ENCODE measurements at places on chromosomes 1 and 21.

GRCh38 chr1:184419350-184420161 is 32.7 kb downstream of the C1orf21 start:
- DNase-seq = peak; percentile 14

- no peak for DNase-seq
These were observed 5.0 kb upstream of the CLCNKB start for GRCh38 chr1:16038620-16038912.

- no peak for DNase-seq
These were observed 18.9 kb downstream of the LDLRAP1 start for GRCh38 chr1:25562101-25562927.

- DNase-seq = no peak
These were observed 674 bp upstream of the ATXN7L2 start for GRCh38 chr1:109482791-109483671.

GRCh38 chr1:151501474-151501873 is 9.7 kb upstream of the CGN start:
- no peak for DNase-seq

DNA sequence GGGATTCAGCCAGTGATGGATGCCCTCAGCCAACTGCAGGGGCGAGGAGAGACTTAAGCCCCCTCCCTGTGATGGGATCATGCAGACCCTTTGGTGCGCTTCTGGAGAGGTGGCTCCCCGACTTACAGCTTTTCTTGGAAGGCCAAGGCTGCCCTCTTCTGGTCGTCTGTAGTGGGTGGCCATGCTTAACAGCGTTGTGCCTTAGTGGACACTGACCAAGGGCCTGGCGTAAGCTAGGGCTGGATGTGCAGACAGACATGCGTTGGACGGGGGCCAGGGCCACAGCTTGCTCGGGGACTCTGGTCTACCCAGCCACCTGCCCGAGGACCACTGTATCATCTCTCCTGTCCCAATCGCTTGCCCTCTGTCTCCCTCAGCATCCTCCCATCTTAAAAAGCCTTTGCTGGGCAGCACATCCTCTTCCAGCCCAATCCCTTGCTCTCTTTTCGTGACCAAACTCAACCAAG is 5.5 kb downstream of the AZIN2 start:
- peak; percentile 64 for DNase-seq

GRCh38 chr1:156901966-156902915 is 8.7 kb downstream of the PEAR1 start:
- no peak for DNase-seq

GRCh38 chr1:235663628-235664027 is 14.0 kb upstream of the GNG4 start:
- no peak for DNase-seq

DNA sequence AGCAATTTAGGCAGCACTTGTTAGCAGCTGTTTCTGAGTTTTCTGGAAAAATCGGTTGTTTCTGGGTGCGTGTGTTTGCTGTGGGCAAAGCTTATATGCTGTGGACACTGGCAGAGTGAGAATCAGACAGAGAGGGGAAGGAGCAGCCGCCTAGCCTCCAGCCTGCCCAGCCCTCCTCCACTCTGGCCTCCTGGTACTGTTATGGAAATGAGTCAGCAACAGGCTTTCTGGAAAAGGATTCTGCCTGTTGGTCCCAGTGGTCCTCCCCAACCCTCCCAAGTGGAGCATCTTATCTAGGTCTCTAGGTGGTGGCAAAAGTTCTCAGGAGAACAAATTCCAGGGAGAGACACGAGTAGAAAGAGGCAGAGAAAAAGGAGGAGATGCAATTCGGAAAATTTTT is 42.2 kb upstream of the GOLT1A start:
- peak; percentile 60 for DNase-seq

GRCh38 chr1:7281821-7282220 is 489.3 kb upstream of the VAMP3 start:
- DNase-seq = peak; percentile 78

DNA sequence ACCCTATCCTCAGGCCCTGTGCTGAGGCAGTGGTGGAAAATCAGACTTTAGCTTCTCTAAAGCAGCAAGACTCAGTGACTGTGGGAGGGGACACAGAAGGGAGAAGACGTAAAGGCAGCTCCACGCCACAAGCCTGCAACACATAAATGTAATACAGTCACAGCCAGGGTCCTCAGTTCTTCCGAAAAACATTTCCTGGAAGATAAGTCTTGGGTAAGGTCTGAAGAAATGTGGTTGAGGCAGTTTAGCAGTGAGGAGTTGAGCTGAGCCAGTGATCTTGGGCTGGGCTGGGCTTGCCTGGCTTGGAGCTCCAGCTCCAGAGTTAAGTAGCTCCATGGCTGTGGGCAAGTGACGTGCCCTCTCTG is 127.8 kb upstream of the ADAR start:
- no peak for DNase-seq

GRCh38 chr1:18239671-18240070 is 132.1 kb downstream of the IGSF21 start:
- no peak for DNase-seq

- no peak for DNase-seq
These were observed 174.1 kb upstream of the SGIP1 start for GRCh38 chr1:66359815-66360214.

DNA sequence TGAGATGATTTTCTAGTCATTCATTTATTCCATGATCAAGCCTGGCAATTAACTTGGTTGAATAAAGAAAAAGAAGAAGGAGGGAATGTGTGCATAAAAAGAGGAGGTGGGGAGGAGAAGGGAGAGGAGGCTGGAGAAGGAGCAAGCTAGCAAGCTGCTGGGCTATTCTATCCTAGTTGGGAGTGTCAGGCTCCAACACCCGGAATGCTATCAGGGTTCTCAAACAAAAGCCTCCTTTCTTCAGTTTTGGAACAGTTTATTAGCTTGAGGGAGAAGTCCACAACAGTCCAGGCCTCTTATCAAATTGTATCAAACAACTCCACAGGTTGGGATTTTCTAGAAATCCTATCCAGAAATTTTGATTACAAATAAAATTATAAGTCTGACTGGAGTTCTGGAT is 80.0 kb downstream of the BCAR3 start:
- no peak for DNase-seq

DNA sequence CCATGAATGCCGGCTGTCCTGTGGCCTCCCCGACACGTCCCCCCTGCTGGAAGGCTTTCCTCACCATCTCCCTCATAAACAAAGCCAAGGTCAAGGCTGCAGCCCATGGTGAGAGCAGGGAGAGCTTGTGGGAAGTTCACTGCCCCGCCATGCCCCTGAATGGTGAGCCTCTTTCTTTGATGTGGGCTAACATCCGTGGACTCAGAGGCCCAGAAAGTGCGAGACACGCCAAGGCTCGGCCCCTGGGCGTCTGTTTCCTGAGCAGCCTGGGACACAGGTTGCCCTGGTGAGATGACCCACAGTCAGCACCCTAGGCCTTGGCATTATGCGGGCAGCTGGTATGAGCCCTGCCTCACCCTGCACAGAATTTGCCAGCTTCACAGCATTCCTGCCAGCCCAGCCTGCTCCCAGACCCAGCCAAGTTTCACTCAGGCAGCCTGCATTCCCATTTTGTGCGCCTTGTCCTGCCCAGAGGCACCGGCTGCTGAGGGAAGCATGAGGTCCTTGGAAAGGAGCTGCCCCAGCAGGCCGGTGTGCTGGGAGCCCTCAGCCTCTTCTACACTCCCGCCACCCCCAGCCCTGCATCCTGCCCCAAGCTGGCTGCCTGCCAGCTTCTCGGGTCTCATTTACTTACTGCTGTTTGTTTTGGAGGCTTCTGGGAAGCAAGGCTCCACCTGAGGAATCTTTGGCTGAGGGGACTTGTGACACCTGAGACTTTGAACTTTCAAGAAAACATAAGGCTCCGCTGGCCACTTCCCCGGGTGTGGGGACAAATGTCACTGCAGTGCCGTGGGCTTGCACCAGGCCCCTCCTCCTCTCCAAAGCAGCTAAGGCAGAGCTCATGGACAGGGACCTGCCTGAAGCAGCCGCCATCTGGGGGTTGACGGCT is 31.9 kb downstream of the NEK2 start:
- DNase-seq = no peak

GRCh38 chr1:244758708-244759107 is 76.8 kb upstream of the COX20 start:
- DNase-seq = no peak

DNA sequence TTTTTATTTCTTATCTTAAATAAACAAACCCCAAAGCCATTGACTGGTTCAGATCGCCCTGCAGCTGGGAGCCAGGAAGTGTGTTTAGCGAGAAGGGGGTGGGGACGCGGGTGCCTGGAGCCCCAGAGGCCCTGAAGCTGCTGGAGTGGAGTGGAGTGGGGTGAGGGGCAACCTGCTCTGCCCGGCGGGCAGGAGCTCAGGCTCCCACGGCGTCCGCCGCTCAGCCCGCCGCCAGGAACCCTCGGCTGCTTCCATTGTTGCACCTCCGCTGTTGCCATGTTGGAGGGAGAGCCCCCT is 673 bp downstream of the PIK3C2B start:
- peak; percentile 36 for DNase-seq

- DNase-seq = no peak
These were observed 182.8 kb downstream of the SIPA1L2 start for GRCh38 chr1:232447125-232447524.

DNA sequence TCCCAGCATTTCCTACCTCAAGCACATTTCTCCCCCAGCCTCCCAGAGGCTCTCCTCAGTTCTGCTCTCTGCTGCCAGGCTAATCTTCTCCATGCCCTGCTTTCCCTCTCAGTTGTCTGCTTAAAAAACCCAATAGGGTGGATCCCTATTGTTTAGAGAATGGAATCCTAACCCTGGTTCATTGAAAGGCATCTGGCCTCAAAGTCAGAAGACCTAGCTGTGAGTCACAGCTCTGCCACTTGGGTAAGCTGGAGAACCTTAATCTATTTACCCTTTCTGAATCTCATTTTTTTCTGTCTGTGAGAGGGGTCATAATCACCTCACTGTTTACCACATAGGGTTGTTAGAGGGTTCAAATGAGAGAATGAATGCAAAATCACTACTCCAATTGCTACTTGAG is 12.5 kb upstream of the MYOC start:
- DNase-seq = no peak

GRCh38 chr1:109721042-109721441 is 9.0 kb downstream of the GSTM5 start:
- no peak for DNase-seq

DNA sequence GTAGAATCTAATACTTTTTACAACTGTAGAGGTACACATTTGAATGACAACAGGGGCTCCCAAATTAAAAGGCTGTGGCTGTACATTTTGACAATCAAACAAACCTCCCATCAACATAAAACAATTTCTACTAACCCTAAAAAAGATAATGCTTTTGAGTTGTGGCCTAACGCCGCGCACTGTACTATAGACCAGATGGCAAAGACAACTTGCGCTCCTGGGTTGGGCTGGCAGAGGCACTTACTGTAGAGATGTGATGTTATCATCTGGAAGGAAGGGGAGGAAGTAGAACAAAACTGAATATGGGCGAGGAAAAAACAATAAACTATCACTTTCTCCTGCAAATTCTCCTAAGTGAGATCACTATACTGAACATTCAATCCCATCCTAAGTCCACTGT is 26.1 kb downstream of the SPRTN start:
- no peak for DNase-seq

DNA sequence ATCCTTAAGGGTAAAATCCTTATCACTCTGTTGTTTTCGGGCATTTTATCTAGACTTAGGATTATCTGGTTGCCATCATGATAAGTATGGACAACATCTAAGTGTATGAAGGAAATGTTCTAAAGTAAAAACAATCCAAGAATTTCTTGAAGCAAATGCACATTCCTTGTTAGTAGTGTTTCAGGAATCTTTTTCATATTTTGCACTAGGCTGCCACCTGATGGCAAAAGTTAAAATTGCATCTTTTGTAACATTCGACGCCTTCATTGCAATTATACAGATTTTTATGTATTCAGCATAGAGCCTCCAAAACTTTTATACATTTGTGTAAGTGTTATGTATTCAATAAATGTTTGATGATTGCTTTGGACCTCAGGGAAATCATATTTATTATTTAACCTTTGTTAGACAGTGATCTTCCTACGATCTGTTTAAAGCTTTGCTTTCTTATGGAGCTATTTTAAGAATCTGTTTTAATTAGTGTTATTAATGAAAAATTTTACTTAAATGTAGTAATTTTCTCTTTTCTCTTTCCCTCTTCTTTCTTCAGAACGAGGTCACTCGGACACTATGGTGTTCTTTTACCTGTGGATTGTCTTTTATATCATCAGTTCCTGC is 49.4 kb upstream of the KIAA1614 start:
- peak; percentile 18 for DNase-seq

GRCh38 chr1:210081494-210081893 is 143.5 kb downstream of the SYT14 start:
- DNase-seq = no peak

DNA sequence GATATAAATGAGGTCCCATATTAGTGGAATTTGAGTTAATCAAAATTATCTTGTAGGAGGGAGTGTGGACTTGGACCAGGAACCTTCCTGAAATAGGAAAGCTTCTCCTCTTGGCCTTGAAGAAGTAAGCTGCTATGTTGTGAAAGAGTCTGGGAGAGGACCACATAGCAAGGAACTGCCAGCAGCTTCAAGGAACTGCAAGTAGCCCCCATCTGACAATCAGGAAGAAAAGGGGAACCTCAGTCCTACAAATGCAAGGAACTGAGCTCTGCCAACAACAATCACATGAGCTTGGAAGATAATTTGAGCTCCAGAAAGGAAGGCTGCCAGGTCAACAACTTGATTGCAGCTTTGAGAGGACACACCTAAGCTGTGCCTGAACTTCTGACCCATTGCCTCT is 8.2 kb upstream of the PRMT6 start:
- no peak for DNase-seq
